ENCODE measurements at places on chromosomes 2 and 18. TPM values are rescaled to one million over a fixed set of nuclear protein-coding genes. Genes with fewer than 3 reads are reported as not detected.

Gene TUBA3D
- total RNA-seq: 0.74 TPM

GRCh38 chr2:69013142-69013839 lies at the start of gene ANTXR1:
Gene ANTXR1 (plus strand): TSS chr2:69013179. CDS start chr2:69013500, 321 bp downstream.
- DNase-seq: peak; percentile 89

DNA sequence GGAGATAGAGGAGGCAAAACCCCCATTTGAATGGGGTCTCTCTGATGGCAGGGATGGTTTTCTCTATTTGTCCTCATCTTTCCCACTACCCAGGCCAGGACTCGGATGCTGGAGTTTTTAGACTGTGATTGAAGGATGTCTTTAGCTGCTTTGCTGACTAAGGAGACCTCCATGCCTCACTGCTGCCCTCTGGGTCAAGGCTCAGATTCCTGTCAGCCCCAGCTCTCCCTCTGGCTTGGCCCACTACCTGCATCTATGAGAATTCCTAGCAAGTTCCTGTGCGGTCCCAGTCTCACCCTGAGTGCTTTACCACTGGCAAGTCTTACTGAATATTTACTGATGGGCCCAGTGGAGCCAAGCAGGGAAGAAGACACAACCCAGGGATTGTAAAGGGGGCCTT lies 184.0 kb downstream of the CELF4 start:
- DNase-seq: no peak

DNA sequence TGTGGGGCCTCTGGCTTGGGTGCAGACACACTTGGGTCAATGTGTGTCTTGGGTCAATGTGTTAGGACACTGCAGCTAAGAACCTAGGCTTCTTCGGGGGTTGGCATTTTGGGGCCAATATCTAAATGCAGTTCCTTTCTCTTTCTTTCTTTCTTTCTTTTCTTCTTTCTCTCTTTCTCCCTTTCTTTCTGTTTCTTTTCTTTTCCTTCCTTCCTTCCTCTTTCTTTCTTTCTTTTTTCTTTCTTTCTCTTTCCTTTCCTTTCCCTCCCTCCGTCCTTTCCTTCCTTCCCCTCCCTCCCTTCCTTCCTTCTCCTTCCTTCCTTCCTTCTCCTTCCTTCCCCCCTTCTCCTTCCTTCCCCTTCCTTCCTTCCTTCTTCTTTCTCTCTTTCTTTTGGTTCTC lies 57.7 kb upstream of the OSR1 start:
- DNase-seq: no peak

- DNase-seq: no peak
These were observed 14.6 kb downstream of the ITGA4 start for GRCh38 chr2:181471783-181472182.

DNA sequence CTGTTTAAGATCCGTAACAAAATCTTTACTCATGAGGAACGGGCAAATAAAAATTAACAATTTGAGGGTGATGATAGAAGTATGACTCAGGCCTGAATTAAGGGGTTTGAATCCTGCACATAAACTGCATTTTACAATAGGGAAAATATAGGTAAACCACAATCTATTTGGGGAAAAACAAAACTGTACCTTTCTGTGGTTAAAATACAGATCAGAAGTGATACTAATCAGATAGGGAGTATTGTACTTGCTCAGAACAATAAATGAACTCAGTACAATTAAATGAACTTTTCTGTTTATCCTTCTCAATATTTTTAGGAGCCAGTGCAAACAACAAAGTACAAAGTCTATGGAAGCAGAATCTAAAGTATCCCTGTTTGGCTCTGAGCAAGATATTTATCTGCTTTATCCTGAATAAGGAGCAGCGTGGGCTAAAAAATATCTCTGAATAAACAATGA lies 287.3 kb downstream of the ZNF385B start:
- DNase-seq: no peak

Data from vagina (tissue), 2 donors.